ENCODE measurements at places on chromosomes 3 and 15.

DNA sequence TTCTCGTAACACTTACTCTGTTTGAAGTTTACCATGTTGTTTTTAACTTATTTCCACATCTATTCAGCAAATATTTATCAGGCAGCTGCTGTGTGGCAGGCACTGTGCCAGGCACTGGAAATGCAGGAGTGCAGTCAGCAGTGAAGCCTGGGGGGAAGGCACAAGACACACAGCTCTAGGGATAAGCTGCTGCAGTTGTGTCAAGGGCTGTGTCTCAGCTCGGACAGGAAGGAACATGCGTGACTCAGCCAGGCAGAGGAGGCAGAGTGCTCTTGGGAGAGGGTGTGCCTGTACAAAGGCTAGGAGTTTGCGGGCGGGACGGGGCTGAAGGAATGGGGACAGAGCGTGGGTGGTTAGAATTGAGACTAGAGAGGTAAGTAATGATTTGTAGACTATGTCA, 24.7 kb downstream of the LYSMD4 start:
- DNase-seq: no peak

DNA sequence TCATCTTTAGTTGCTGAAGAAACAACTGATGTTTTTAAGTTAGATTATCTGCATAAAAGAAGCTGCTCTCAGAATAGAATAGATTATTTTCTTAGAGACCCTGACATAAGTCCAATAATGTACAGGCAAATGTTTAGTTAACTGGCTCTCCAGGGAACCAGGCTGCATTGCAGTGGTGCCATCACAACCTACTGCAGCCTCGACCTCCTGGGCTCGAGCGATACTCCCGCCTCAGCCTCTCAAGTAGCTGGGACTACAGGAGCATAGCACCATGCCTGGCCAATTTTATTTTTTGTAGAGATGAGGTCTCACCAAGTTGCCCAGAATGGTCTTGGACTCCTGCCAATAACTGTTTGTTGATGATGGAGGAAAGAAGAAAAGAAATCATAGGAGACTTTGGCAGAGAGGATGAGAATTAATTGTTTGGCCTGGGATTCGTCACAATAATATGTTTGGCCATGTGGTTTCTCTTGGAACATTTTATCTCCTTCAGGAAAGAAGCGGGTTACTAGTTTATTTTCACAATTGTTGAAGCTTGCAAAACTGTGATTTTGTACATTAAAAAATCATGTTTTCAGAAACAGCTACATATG, 429.2 kb downstream of the CADM2 start:
- no peak for DNase-seq

DNA sequence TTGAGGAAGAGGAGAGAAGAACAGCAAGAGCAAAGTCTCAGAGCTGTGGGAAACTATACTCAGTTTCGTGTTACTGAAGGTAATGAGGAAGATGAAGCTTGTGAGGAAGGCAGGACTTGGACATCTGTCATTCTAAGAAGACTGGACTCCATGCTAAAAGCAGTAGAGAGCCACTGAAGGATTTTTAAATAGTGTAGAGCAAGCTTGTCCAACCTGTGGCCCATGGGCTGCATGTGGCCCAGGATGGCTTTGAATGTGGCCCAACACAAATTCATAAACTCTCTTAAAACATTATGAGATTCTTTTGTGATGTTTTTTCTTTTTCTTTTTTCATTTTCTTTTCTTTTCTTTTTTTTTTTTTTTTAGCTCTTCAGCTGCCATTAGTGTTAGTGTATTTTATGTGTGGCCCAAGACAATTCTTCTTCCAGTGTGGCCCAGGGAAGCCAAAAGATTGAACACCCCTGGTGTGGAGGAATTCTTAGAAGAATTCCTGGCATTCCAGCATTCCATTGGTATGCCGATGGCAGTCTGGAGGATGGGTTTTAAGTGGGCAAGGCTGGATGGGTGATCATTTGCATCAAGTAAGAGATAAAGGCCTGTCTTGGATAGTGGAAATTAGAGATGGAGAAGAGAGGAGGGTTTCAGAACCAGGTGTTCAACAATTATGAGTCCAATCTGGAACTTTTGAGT, 6.9 kb upstream of the NFKBIZ start:
- no peak for DNase-seq

- DNase-seq: no peak
Observed at GRCh38 chr15:92803852-92804609, 96.1 kb upstream of the CHD2 start.

DNA sequence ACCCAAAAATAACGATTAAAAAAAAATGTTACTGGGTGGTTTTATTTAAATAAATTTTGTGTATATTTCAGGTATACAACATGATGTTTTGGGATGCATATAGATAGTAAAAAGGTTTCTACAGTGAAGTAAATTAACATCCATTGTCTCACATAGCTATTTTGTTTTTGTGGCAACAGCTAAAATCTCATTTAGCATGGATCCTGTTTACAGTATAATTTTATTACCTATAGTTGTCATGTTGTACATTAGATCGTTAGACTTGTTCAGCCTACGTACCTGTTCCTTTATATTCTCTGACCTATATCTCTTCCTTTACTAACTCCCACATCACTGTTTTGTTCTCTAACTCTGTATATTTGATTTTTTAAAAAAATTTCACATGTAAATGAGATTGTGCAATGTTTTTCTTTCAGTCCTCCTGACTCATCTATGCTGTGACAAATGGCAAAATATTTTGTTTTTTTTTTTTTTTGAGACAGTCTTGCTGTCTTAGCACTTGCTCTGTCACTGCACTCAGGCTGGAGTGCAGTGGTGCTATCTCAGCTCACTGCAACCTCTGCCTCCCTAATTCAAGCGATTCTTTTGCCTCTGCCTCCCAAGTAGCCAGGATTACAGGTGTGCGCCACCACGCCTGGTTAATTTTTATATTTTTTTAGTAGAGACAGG, 45.6 kb downstream of the OIP5 start:
- DNase-seq: no peak

DNA sequence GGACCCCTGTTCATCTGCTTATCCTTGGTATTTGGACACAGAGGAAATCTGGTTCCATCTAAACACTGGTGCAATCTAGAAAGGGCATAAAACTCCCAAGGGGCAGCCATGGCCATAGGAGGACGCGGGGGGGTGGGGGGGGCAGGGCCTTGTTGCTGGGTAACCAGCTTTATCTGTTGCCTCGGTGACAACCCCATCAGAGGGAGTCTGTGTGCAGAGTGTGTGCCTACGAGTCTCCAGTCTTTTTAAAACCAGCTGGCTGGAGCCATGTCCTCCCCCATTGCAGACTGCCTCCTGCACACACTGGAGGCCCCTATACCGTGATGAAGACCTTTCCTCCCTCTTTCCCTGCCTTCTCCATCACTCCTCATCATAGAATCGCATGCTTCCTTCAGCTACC, 26.4 kb upstream of the CORO2B start:
- no peak for DNase-seq

- no peak for DNase-seq
Observed at GRCh38 chr15:34109797-34110663, 8.1 kb downstream of the PGBD4 start.

- no peak for DNase-seq
Observed at GRCh38 chr15:92934716-92935115, 34.6 kb downstream of the CHD2 start.

GRCh38 chr3:16595778-16596177, 9.4 kb downstream of the DAZL start:
- no peak for DNase-seq

DNA sequence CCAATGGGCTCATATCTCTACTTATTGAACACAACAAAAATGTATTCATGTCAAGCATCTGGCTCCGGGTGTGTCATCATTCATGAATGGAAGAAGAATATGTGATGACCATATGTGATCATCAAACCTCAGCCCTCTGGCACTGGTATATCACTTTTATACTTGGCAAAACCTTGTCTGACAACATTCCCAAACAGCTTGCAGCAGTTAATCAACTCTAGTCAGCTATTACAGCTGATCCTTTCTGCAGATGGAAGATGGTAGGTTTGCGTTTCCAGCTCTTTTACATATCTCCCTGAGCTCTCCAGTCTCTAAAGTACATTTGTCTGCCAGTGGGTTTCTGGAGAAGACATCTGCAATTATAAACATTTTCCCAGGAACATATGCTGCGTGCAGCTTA, 6.6 kb downstream of the PLSCR5 start:
- no peak for DNase-seq
